ENCODE measurements at places on chromosomes 7 and 10.

DNA sequence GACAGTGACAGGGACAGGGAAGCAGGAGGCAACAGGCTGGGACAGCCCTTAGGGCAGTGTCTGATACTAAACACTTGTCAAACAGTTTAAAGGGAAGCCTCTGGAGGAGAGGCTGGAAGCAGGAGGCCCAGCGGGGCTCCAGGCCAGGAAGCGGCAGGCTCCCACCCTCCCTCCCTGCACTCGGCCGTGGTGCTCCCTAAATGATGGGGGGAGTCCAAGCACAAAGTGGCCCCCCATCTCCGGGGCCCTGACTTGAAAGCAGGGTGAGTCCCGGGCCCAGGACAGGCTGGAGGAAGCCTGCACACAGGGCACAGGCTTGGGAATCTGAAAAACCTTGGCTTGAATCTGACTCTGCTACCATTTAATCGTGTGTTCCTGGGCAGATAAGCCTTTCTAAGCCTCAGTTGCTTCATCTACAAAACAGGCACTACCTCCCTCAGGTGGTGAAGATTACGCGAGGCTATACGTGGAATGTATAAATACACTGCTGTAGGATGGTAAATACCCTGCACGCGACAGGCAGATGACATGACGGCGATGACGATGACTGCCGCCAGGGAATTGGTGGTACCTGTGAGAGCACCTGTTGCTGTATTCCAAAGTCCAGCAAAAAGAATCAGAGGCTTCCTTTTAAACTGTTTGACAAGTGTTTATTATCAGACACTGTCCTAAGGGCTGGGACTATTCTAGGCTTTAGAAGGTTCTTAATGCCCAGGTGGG, 34.1 kb downstream of the GBX1 start:
- no peak for DNase-seq

DNA sequence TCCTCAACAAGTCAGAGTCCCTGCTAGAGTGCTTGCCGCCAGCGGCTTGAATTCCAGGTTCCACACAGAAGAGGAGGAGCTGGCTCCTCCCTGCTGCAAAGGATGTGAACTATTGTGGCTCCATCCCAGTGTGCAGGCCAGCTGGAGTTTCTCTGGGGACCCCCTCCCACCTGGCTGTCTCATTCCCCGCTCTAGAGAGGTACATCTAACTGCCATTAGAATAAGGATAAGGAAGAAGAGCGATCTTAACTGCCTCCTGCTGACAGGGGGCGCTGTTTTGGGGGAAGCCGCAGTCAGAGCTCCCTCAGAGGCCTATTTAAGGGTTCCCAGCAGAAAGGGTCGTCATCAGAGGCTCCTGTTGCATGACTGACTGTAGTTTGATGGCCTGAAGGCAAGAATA, 40.8 kb upstream of the HECW1 start:
- no peak for DNase-seq

GRCh38 chr7:44769776-44770294, 21.2 kb downstream of the ZMIZ2 start:
- peak; percentile 73 for DNase-seq

DNA sequence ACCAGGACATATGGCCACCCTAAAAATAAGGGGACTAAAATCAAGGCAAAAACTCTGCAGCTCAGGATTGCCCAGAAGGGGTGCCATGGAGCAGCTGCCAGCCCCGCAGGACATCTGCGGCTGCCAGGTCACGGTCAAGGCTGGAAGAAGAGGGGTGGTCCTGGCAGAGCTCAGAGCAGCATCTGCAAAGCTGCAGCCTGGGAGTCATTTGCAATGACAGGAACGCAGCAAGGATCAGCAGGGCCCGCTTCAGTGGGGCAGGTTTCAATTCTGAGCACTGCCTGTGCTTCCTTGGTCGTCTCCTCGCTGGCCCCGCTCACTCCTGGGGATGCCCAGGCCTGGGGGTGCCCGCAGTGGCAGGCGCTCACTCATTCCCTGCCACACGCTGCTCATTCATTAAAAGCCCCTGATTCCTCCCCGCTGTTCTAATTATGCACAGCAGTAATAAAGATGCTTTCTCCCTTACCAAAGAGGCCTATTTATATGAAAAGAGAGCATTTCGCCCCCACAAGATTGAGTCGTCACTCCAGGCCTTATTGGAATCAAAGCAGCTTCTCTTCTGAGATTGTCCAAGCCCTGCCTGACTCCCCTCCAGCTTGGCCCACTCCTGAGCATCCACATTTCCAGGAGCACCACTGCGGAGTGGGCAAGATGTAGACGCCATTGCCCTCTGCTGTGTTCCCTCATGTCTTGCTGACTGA, 4.6 kb downstream of the HSPA12A start:
- DNase-seq = no peak

DNA sequence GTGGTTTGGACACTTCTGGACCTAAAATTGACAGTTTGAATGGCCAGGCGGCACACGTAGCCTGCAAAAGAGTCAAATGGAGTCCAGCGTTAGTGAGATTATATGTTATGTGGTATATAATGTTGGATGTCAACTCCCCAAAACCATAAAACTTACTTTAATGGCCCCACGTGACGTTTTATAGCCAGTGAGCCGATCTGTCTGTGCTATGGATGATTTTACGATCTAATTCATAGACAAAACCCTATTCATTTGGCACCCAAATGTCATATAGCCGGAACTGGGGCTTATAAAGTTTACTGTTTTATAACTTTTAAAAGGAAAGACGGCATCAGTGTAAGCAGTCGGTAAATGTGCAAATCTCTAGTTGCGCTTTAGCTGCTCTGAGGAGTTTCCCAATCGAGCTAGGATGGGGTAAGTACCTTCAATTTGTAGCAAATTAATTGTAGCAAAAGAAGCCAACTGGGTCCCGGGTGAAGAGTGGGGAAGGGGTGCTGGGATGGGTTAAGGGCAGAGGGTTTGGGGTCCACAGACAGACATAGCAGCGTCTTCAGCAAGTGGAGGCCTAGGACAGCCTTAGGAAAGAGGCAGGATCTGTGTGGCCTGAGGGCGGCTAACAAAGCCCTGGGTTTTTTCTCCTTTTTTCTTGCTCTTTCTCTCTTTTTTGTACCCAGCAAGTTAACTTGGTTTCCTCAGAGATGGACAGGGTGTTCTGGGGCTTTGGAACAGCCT, 3.2 kb downstream of the HOXA5 start:
- DNase-seq = no peak

DNA sequence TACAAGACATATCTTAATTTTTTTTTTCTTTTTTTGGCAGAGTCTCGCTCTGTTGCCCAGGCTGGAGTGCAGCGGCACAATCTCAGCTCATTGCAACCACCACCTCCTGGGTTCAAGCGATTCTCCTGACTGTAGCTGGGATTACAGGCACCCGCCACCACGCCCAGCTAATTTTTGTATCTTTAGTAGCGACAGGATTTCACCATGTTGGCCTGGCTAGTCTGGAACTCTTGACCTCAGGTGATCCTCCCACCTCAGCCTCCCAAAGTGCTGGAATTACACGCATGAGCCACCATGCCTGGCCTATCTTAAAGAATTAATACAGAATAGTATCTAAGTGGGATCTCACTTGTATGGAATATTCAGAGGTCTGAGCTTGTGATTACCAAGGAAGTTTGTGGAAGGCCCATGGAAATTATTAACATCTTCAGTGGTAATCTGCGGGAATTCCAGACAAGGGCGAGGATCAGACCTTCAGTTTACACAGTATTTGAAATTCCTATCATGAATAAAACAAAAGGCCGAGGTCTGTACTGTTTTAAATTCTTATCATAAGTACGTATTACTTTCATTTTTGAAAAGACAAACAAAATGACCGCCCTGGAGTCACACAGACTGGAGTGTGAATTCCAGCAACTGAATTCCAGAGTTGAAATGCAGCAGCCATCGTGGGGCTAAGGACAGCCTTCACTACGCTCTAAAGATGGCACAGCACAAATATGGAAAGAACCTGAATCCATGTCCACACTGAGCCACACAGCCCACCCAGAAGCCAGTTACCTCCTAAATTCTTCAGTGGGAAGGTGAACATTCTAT, 16.7 kb downstream of the GPRIN2 start:
- no peak for DNase-seq

DNA sequence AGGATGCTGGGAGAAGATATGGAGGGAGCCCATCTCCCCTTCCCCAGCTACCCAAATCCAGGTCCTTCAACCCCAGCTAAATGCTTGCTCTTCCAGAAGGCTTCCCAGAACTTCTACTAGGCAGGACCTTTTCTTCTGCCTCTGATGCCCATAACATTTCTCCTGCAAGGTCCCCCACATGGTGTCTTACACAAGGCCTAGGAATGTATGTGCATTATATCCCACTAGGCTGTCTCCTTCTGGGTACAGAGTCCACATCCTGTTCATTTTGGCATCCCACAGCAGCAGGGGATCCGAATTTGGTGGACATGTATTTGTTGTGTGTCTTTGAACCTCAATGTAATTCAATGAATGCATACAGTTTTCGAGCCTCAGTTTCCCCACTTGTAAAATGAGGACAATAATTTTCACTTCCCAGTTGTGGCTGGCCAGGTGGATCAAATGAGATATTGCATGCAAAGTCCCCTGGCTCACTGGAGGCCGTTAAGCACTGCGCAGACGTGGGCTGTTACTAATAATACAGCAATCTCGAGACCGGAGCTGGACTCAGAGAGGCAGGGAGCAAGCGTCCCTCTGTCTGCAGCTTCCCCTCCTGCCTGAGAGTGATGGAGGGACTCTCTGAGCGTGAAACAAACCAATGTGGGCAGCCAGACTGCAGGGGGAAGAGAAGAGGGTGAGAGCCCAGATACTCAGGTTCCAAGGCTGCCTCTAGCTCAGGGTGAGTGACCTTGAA, 18.6 kb upstream of the YWHAG start:
- DNase-seq = no peak

DNA sequence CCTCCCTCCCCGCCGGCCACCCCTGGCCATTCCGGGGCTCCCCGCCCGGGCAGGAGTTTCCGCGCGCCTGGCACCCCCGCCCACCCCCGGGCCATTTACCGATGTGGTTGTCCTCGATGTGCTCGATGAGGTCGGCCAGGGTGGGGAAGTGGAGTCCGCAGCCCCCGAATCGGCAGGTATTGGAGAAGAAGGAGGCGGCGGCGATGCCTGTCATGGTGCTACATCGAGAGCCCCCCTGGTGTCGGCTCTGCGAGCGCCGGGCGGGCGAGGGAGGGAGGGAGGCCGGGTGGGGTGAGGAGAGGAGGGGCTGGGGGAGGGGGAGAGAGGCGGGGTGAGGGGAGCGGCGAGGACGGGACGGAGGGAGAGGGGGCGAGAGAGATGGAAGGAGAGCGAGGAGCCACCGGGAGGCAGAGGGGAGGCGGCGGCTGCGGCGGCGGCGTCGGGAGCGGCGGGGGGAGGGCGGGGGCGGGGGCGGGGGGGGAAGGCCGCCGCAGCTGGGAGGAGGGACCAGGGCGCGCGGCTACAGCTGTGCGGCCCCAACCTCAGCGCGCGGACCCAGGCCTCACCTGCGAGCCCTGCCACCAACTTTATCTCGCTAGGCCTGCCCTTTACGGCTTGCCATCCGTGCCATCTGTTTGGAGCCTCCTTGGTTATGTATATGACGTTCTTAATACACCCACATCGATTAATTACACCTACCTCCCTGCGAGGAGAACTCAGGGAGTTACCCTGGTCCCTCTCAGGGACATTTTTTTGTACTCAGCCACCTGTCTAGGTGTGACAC, at the start of gene JAZF1:
Gene JAZF1 (minus strand): TSS at position 432 of the 784 bp plus-strand sequence.
- peak; percentile 35 for DNase-seq

GRCh38 chr10:51694086-51694768, 5.2 kb downstream of the CSTF2T start:
- no peak for DNase-seq

- no peak for DNase-seq
These were observed 9.3 kb upstream of the LRRC61 start for GRCh38 chr7:150313870-150314269.

DNA sequence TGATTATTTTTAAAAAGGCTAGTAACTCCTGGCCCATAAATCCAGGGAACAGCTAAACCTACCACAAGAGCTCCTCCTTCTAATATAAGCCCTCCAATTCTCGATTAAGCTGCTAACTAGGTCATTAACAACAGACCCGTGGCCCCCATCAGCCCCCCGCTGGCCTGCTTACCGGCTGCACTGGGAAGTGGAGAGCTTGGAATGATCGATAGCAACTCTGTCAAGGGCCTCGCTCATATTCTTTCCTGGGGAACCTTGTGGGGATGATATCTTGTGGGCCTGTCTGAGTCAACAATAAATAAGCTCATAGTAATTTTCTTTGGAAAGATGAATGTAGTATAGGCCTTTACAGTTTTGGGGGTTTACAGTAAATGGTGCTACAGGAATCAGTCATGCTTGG, 353.5 kb downstream of the TCERG1L start:
- no peak for DNase-seq

- no peak for DNase-seq
These were observed 169.6 kb upstream of the PODXL start for GRCh38 chr7:131726031-131726430.

DNA sequence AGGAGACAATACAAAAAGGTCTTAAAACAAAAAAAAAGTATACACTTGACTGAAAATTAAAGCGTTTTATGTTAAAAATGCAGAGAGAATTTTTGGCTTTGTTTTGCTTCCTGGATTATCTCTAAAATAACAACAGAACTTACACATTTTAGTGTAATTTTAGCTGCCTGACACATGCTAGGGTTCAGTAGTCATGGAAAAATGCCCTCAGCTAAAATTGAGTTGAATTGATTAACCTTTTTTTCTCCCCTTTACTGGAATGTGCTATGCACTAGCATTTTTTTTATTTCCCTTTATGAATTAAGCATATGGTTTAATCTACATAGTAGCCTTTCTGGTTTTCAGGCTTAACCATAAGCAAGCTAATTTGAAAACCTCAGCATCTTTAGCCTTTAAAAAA, 89.9 kb downstream of the ZNF277 start:
- DNase-seq = no peak

GRCh38 chr7:12861070-12861469, 173.6 kb downstream of the ARL4A start:
- no peak for DNase-seq

DNA sequence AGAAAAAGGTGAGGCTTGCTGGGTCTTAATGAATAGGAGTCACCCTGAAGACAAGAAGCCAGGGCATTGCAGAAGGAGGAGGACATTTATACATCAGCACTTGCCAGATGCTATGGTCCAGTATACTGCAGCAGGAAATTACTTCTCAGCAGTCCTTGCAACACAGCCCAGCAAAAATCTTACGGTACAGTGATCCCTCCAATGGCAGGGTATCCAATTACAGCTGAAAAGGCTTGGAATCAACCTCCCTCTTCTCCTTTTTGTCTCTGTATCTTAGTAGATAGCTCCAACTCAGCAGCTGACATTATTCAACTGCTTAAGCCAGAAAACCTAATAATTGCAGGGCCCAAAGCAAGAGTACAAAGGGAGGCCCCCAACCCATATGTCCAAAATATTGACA, 128.3 kb upstream of the COBL start:
- DNase-seq = no peak

DNA sequence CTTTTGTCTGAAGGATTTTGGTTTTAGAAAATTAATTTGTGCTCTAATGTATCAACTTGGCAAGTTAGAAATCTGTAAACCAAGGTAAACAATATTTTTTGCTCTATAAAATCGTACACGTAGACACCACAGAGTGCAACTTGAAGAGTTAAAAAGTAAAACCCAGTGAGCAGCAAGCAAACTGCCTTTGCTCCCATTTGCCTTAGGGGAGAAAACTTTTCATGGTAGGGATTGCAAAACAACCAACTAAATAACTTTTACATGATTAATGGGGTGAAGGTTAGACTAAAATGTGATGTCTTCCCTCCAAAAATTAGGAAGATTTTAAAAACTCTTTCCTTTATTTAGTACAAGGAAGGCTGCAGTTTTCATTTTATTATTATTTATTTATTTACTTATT, 224.2 kb upstream of the LYZL1 start:
- no peak for DNase-seq
